ENCODE measurements at places on chromosomes 2 and 18.

GRCh38 chr2:174059178-174059883, 94.2 kb upstream of the SP3 start:
- no peak for DNase-seq

- no peak for DNase-seq
These were observed 53.2 kb upstream of the GPR45 start for GRCh38 chr2:105188343-105188742.

GRCh38 chr2:160142472-160142871, 57.6 kb downstream of the ITGB6 start:
- no peak for DNase-seq

DNA sequence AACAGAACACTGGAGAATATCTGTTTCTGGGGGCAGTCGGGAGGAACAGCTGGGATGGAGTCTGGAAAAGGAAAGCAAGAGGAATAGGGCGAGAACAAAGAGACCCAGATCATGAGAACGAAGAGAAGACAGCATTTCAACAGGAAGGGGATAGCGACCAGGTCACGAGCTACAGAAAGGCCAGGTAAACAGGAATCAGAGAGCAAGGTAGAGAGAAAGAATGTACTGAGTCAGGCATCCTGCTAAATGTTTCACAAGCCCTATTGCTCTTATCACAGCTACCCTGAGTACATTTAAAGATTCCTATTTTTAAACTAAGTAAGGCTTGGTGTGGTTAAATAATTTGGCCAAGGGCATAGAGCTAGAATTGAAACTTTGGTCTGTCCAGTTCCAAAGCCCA, 254.9 kb upstream of the RAB12 start:
- no peak for DNase-seq

- DNase-seq, result no peak
These were observed 158.0 kb downstream of the CSRNP3 start for GRCh38 chr2:165627470-165627869.

GRCh38 chr2:184814421-184814820, 216.1 kb downstream of the ZNF804A start:
- peak; percentile 90 for DNase-seq

- no peak for DNase-seq
These were observed 559.9 kb upstream of the ID2 start for GRCh38 chr2:8121826-8122513.

DNA sequence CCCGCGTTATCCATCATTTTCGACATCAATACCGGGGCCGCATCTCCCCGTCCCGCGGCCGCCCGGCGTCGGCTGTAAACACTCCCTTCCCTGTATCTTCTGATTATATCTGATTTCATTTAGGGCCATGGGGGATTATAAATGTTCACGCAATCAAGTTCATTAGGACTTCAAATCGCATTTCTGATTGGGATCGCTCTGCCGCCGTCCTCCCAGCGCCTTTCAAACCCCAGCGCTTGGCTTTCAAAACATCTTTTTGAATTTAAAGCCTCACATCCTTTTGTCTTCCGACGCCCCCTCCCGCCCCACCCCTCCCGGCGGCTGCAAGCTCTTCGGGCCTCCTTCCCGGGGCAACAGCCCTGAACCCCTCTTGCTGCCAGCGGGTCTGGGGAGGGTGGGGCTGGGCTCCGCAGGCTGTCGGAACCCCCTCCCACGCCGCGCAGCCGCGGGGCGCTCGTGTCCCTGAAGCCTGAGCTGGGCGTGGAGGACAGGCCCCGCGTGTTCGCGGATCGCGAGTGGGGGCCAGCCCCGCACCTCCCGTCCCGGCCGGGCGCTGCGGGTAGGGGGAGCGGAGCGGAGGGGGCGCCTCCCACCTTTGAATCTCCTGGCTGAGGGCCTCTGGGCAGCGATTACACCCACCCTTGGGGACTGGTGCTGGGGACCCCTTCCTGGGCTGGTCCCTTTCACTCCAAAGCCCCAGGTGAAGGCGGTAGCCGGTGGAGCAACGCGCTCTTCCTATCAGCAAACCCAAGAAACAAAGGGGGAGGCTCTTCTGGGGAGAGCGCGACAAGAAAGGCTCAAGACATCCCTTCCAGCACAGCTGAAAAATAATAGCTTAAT, 11.3 kb upstream of the GBX2 start:
- no peak for DNase-seq

DNA sequence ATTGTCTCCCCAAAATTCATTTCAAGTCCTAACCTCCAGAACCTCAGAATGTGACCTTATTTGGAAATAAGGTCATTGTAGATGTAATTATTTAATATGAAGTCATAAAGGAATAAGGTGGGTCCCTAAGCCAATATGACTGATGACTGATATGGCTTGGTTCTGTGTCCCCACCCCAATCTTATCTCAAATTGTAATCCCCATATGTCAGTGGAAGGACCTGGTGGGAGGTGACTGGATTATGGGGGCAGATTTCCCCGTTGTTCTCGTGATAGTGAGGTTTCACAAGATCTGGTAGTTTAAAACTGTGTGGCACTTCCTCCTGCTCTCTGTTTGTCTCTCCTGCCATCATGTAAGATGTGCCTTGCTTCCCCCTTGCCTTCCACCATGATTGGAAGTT, 43.0 kb upstream of the BCL11A start:
- DNase-seq, result no peak

DNA sequence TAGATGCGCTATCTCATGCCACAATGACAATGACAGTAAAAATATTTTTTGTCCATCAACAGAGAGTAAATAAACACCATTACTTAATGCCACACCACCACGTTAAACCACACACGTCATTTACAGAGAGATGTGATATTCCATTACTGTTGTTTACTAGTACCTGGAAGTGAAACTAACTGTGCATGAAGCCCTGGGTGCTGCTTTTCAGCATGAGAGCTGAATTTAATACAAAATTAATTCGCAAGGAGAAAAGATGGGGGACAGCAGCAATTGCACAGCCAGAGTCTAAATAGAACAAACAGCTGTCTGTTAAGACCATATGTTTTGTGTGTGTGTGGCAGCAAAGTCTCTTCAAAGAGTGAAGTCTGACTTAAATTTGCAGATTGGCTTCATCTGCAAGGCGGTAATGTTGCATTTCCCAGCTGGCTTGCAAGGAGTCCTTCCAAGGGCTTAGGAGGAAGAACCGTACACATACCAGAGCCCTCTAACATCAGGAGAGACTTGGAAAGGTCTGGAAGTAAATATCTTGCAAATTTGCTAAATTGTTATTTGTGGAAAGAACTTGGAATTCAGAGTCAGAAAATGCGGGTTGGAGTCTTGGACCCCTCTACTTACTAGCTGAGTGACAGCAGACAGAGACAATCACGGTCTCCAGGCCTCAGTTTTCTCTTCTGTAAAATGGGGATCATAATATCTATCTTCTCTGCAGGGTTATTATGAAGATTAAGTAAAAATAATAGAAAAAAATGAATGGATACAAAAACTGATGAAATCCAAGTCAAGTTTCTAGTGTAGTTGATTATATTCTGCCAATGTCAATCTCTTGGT, 127.6 kb downstream of the ALPK2 start:
- no peak for DNase-seq
